ENCODE measurements at places on chromosomes 16 and 17.
A peak's percentile ranks its signal among the peaks of the same experiment; 100 is the strongest.

DNA sequence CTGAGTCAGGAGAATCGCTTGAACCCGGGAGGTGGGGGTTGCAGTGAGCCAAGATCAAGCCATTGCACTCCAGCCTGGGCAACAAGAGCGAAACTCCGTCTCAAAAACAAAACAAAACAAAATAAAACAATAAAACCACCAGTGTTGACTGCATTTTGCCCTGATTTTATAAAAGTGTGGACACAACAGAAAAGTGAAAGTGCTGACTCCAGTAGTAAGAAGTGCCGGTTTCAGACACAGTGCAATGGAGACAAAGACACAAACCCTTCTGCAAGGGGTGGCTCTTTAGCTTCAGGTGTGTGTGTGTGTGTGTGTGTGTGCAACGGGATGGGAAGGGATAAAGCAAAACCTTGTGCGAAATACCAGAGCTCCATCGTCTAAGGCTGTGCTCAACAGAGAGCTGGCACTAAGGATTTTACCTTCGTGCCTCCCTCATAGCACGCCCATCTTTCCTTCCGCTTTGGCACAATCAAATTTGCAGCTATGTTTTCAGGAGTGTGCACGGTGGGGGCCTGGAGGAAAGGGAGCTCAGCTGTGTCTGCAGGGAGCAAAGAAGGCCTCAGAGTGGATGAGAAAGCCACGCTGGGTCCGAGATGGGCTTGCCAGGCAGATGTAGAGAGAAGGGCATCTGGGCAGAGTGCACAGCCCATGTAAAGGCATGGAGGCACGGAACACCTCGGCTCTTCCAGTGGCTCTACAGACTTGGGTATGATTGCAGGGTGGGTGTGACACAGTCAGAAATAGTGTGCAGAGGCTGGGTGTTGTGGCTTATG is 15.5 kb downstream of the MXRA7 start:
- no peak for DNase-seq

GRCh38 chr17:40491486-40491885 is 9.9 kb downstream of the TNS4 start:
- no peak for DNase-seq

DNA sequence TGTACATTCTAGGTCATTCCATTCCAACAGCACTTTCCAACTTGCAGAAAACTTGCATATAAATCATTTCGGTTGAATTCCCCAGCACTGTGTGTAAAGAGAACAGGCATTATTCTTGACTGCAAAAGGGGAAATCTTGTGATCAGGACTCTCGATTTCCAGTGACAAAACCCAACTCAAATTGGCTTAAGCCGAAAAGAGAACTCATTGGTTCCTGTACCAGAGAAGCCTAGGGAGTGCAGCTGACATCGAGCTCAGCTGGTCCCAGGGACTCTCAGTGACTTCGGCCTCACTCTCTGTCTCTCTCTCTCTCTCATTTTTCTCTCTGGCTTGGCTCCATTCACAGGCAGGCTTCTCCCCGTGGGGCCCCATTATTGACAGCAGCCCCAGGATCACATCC is 30.7 kb downstream of the CD300LF start:
- no peak for DNase-seq

GRCh38 chr17:17067257-17067656 is 25.0 kb downstream of the MPRIP start:
- no peak for DNase-seq

DNA sequence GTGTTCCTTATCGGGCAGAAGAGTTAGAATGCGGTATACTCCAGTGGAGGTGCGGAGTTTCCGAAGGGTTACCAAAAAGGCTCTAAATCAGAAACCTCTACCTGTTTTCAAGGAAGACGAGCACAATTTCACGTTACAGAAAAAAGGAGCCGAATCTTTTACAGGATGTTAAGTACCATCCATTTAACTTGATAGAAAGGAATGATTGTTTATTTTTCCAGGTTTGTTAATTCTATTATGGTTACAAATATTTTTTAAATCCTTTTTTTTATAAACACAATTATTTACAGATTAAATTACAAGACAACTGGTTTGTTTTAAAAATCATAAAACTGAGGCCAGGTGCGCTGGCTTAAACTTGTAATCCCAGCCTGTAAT is 18.2 kb downstream of the ZNF213 start:
- no peak for DNase-seq

- no peak for DNase-seq
These were observed 47.7 kb upstream of the CLEC18B start for GRCh38 chr16:74468807-74469525.

DNA sequence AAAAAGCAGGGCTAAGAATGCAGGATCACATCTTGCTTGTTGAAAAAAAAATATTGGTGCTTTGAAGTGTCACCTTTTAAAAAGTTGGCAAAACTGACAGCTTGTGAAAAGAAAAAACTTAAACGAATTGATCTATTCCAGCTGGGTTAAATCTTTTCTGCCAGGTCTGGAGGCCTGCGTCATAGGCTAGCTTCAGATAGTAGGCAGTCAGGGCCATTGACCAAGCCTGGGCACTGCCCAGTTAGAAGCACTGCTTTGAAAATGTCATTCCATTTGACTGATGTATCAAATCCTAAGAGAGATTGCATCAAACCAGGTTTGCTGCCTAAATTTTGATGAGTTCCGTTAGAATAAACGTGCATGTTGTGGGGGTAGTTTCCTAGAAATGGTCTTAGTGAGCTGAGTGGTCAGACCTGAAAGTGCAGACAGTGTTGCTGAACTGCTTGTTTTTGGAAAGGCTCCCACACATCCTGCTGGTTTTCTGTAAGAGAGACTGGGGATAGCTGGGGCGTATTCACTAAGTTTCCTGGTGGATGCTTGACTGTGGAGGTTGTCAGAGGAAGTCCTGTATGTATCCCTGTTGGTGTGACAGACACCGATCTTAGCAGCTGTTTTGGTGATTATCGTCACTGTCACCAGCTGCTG is 38.8 kb downstream of the NUP88 start:
- DNase-seq, result no peak

DNA sequence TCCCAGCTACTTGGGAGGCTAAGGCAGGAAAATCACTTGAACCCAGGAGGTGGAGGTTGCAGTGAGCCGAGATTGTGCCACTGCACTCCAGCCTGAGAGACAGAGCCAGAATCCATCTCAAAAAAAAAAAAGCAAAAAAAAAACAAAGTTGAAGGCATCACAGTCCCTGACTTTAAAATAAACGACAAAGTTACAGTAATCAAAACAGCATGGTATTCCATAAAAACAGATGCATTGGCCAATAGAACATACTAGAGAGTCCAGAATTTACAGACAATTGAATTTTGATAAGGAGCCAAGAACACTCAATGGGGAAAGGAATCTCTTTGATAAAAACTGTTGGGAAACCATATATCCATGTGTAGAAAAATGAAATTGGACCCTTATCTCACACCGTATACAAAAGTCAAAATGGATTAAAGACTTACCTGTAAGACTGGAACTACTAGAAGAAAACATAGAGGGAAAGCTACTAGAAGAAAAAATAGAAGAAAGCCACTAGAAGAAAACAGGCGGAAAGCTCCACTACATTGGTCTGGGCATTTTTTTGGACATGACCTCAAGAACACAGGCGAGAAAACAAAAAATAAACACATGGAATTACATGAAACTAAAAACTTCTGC is 2.8 kb upstream of the EFCAB13 start:
- DNase-seq, result no peak

DNA sequence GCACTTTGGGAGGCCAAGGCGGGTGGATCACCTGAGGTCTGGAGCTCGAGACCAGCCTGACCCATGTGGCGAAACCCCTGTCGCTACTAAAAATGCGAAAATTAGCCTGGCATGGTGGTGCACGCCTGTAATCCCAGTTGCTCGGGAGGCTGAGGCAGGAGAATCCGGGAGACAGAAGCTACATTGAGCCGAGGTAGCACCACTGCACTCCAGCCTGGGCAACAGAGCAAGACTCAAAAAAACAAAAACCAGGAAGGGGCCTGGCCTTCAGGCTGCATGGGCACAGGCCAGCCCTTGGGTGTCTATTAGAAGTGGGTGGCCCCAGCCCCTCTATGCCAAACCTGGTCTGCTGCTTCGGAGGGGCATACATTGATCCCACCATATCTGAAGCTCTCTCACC is 56.0 kb downstream of the PSMD12 start:
- no peak for DNase-seq

DNA sequence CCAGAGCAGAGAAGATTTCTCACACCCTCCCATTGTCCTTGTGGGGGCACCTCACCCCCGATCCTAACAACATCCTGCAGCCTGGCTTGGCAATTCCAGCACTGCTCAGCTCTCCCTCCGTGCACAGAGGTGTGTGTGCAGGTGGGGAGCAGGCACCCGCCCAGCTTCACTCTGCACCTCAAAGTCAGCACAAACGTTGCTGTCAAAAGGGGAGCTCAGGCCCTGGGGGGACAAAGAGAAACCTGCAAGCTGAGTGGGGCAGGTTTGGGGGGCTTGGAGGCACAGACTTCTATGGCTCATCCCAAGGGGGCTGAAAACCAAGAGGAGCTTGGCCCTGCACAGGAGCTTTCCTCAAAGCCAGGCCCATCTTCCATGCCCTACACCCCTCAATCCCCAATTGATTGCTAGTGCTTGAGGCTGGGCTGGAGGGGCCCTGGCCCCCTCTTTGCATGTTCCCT is 231.9 kb upstream of the TNRC6C start:
- no peak for DNase-seq

- DNase-seq, result peak; percentile 83
These were observed 32.8 kb upstream of the ETV4 start for GRCh38 chr17:43578699-43579565.

DNA sequence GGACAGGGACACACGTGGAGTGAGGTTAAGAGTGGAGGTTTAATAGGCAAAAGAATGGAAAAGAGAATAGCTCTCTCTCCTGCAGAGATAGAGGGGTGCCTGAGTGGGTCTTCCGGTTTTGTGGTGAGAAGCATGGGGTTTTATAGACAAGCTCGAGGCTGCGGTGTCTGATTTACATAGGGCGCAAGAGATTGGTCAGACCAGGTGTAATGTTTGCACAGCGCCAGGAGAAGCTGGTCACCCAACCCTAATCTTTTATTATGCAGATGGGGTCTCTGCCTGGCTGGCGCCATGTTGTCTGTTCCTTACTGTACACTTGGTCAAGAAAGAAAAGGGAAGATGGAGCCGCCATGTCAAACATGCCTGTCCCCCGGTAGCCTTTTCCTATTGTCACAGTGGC is 44.5 kb upstream of the MLYCD start:
- no peak for DNase-seq

DNA sequence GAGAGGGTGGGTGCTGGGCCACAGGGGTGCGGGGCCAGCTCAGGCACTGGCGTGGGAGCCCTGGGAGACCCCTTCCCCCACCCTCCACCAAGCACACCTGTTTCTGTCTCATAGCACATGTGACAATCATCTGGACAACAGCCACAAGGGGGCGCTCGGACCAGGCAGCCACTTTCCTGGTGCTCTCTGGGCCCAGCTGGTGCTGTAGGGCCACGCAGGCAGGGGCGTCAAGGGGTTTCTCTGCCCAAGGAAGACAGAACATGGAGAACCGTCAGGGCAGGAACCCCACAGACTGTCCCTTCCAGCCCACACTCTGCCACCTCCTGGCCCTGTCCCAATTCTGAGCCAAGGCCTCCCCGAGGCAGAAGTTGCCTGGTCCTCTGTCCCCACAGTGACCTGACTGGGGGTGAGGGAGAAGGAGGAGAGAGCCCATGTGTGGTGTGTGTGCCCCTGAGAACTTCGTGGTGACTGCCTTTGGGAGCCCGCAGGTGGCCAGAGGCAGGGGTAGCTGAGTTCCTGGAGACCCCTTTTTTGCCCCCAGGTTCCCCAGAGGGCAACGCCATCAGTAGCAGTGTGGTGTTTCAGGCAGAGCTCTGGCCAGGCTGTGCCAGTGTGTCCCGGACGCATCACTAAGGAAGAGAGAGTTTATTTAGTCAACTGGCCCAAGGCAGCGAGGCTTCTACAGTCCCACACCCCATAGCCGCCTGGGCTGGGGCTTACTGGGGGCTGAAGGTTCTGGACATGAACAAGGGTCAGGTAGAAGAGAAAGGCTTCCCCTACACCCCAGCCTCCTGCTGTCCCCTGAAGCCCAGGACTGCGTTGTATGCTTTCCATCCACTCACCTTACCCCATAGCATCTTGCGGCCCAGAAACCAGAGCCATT is 3.1 kb upstream of the SETD6 start:
- DNase-seq, result peak; percentile 54

DNA sequence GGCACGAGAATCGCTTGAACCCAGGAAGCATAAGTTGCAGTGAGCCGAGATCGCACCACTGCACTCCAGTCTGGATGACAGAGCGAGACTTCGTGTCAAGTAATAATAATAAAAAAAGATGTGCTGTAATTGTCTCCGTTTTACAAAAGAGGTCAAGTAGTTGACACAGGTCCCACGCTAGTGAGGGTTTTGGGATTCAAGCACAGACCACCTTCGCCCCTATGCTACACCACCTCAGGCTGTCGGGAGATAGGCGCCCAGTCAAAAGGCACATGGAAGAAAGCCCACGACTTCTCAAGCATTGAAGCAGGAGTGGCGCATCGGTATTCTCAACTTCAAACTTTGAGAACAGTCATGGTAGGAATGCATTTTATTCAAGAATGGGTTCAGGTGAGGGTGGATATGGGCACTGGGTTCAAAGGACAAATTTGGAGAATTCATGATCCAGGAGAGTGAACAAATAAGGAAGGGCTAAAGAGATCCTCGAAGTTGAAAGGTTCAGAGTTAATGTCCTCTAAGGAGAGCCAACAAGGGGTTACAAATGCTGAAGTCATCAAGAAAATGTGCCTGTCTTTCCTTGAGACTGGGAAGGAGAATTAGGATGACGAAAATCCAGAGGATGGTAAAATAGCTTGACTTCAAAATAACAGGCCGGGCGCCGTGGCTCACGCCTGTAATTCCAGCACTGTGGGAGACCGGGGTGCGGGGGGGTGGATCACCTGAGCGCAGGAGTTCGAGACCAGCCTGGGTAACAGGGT is 1.4 kb upstream of the AMZ2 start:
- no peak for DNase-seq

DNA sequence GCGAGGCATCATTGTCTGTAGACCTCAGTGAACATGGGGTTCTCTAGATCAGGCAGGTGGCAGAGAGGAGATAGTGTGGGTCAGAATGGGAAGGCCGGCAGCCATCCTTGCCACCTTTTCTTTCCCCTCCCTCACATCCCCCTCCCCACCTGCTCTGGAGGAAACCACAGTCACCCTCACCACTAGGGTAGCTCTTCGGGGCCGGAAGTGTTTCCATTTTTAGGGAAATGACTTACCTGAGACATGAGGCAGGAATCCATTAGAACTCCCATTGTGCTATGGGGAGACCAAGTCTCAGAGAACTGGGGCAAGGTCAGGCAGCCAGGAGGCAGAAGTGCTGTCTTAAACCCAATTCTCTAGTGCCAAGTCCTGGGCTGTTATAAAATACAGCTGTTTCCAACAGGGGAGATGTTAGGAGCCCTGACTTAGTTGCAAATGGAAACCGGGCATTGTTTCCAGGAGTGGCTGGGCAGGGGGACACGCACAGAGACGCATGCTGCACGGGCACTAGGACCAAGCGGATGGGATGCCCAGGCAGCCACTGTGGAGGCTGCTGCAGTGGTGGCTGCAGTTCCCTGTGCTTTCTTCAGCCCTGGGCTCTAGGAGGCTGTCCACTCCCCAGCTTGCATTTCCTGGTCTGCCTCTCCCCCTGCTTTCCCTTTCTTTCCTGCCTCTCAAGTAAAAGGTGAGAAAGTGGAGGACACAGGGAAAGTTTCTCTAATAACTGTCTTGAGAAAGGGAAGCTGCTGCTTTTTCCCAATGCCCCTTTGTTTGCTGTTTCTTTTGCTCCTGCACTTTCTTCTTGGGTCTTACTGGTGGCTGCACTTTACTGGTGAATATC is 2.8 kb downstream of the HAS3 start:
- DNase-seq, result no peak
